ENCODE measurements at places on chromosomes 7 and 10.

DNA sequence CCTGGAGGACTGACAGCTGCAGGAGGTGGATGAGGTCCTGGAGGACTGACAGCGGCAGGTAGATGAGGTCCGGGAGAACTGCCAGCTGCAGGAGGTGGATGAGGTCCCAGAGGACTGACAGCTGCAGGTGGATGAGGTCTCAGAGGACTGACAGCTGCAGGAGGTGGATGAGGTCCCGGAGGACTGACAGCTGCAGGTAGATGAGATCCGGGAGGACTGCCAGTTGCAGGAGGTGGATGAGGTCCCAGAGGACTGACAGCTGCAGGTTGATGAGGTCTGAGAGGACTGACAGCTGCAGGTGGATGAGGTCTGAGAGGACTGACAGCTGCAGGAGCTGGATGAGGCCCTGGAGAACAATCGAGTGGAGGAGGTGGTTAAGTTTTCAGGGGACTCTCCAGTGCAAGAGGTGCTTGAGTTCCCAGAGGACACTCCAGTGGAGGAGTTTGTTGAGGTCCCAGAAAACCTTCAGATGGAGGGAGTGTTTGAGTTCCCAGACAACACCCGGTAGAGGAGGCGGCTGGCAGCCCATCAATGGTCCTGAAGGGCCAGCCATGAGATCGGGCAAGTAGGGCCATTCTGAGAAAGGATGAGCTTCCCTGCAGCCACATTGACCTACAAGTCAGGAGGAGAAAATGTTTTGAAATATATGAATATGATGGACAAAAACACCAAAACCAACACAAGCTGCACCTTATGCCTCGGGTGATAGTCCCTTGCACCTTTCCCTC is 4.7 kb upstream of the EIF5AL1 start:
- no peak for DNase-seq
- no peak overlapping the region for H3K4me3 ChIP-seq
- no peak overlapping the region for H3K27ac ChIP-seq
- no peaks in the 10 kb centered on the region for H3K36me3 ChIP-seq

DNA sequence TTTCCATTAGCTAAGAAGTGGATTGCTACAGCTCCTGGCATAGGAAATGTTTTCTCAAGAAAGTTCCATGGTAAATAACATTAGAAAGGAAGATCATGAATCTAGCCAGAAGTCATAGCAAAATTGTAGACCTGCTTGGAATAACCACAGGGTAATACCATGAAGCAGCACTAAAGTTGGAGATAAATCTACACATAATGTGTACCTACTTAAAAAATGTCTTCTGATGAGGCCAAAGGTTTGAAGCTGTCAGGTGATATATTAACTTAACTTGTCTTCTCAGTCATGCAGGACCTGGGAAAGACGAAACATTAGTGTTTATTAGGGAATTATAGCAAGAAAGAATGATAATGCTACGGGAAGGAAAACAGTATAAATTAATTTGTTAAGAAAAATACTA is 6.3 kb downstream of the CISD1 start:
- no peak overlapping the region for H3K27ac ChIP-seq
- peaks cover 14% of the 10 kb centered on the region for H3K36me3 ChIP-seq
- H3K4me1 ChIP-seq = peaks cover 17% of the 10 kb centered on the region
- DNase-seq = no peak
- H3K4me3 ChIP-seq = no peak overlapping the region
- H3K27me3 ChIP-seq = no peaks in the 10 kb centered on the region

DNA sequence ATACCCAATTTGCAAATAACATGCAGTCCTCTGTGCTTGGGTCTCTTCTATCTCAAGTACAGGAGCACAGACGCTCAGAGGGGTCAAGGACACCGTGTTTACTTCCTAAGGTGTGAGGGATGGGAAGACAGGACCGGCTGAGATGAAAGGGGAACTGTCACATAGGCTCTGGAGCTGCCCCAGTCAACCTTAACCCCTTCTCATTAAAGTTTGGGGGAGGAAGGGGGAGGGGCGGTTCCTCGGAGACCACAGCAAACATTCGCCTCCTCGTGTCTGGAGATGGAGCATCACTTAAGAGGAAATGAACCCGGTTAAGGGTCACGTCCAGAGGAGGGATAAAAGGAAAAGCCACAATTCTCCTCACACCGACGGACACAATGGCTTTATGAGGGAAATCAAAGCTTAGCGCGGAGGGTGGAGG is 1.1 kb downstream of the SH3PXD2A start:
- DNase-seq = no peak
- H3K4me3 ChIP-seq = peak overlapping the region; percentile 70
- peaks cover 17% of the 10 kb centered on the region for H3K4me1 ChIP-seq
- no peak overlapping the region for H3K27ac ChIP-seq
- peaks cover 3% of the 10 kb centered on the region for H3K36me3 ChIP-seq

DNA sequence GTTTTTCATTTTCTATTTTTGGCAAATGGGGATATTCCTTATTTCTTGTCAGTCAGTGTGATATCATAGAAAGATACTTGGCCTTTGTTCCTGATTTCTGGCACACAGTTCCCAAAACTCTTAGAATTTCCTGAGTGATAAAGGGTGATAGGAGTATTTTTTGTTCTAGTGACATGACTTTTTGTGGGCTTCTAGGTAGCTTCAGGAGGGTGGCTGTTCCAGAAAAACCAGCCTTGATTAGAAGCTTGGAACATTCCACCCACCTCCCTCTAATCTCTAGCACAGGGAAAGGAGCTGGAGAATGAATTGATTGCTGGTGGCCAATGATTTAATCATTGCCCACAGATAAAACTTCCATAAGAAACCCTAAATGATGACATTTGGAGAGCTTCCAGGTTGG is 17.2 kb upstream of the BPGM start:
- H3K27ac ChIP-seq = no peak overlapping the region
- no peak for DNase-seq
- peaks cover 10% of the 10 kb centered on the region for H3K27me3 ChIP-seq
- H3K4me1 ChIP-seq = no peaks in the 10 kb centered on the region
- H3K4me3 ChIP-seq = no peak overlapping the region

DNA sequence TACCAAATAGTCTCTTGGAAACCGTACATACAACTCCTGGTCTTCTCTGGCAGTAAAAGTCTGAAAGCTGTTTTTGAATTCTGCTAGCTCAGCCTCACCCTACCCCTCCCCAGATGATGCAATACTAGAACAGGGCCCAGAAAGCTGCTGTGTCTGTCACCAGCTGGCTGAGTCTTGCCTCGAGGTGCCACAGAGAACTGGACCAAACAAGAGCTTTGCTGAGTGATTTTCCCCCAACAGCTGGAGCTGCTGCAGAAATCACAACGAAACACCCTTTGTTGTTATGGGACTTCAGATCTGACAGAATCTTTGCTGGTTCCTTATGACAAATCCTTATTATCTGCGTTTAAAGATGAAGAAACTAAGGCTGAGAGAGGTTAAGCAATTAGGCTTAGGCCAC is 134.1 kb downstream of the SPAG6 start:
- peaks cover 65% of the 10 kb centered on the region for H3K27me3 ChIP-seq
- no peak overlapping the region for H3K4me3 ChIP-seq
- no peak overlapping the region for H3K27ac ChIP-seq
- H3K4me1 ChIP-seq = peaks cover 27% of the 10 kb centered on the region

GRCh38 chr10:92880233-92880861 is 32.0 kb downstream of the EXOC6 start:
- DNase-seq = no peak
- H3K27me3 ChIP-seq = no peaks in the 10 kb centered on the region
- no peak overlapping the region for H3K27ac ChIP-seq
- no peak overlapping the region for H3K4me3 ChIP-seq
- H3K4me1 ChIP-seq = peaks cover 14% of the 10 kb centered on the region

DNA sequence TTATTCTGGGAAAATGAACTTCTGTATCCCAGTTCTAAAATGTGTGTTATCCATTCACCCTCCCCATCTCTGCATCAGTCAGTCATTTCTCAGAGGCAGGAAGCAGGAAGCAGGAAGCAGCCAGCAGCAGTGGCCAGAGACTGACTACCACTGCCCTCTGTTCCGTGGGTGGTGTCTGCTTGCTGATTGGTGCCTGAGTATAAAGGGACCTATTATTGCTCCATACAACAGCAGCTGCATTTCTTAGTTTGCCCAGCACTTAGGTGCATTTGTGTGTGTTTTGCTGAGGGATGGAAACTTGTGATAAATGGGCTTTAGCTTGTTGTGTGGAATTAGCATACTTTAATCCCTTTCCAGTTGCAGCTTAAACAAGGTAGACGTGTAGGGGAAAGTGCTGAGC is 582.2 kb downstream of the SORCS1 start:
- H3K27ac ChIP-seq = no peak overlapping the region
- H3K36me3 ChIP-seq = no peaks in the 10 kb centered on the region
- no peaks in the 10 kb centered on the region for H3K27me3 ChIP-seq
- H3K4me1 ChIP-seq = no peaks in the 10 kb centered on the region

- peaks cover 51% of the 10 kb centered on the region for H3K4me1 ChIP-seq
- H3K27ac ChIP-seq = no peak overlapping the region
- DNase-seq = no peak
- no peak overlapping the region for H3K4me3 ChIP-seq
Observed at GRCh38 chr7:5702876-5703571, 78.4 kb downstream of the RNF216 start.

DNA sequence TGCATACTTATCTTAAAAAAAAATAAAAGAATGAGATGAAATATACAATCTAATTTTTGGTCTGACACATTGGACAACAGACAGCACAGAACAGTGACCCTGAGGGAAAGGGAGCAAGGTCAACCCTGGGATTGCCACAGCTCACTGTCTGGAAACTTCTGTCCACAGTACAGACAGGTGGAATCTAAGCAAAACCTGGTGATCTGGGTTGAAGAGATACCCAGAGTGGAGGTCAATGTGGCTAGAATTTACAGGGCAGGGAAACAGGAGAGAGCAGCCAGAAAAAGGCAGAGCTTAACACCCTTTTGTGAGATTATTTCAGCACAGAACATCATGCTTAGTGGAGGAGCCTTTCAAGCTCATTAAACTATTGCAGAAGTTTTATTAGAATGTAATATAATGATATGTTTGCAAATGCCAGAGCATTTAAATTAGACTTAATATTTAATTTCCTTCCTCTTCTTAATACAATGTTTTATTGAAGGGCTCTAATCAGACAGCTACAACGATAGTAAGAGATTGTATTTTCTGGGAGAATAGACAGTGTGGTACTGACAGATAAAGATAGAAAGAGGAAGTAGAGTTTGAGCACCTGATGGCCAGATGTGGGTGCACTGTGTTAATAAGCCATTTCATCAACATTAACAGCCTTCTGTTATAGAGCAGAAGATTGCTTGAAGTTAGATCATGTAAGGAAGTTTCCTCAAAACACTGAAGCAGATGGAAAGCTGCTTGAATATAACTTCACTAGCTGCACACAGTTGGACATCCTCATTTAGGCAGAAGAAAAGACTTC is 309.4 kb downstream of the HGF start:
- no peak for DNase-seq
- no peaks in the 10 kb centered on the region for H3K36me3 ChIP-seq
- no peaks in the 10 kb centered on the region for H3K4me1 ChIP-seq
- H3K4me3 ChIP-seq = no peak overlapping the region
- no peak overlapping the region for H3K27ac ChIP-seq

GRCh38 chr10:12631216-12631615 is 281.9 kb downstream of the CAMK1D start:
- H3K36me3 ChIP-seq = no peaks in the 10 kb centered on the region
- H3K27ac ChIP-seq = no peak overlapping the region
- H3K4me3 ChIP-seq = no peak overlapping the region
- DNase-seq = no peak

DNA sequence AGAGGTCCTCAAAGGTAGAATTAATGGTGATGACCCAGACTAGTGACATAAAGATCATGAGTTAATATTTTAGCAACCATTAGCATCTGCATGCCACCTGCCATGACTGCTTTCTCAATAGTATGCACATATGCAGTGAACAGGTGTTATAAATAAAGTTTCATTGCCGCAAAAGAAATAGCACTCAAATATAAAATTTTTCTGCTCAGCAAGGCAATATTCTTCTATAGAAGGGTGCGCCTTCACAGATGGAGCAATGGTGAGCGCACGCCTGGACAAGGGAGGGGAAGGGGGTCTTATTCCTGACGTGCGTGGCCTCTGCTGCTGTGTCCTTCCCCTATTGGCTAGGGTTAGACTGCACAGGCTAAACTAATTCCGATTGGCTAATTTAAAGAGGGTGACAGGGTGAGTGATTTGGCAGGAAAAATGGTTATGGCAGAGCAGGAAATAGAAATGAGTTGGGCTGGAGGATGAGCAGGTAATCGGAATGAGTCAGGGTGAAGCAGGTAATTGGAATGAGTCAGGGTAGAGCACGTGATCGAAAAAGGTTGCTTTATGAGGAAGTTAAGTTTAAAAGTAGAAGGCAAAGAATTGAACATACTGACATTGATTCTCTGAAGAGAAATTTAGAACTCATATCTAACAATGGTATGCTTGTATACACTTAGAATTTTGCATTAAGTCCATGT is 24.7 kb upstream of the TRIM24 start:
- H3K4me3 ChIP-seq = no peak overlapping the region
- peaks cover 8% of the 10 kb centered on the region for H3K27me3 ChIP-seq
- H3K27ac ChIP-seq = no peak overlapping the region
- peaks cover 2% of the 10 kb centered on the region for H3K36me3 ChIP-seq
- DNase-seq = no peak

- H3K4me1 ChIP-seq = peaks cover 7% of the 10 kb centered on the region
- H3K4me3 ChIP-seq = no peak overlapping the region
- no peak overlapping the region for H3K27ac ChIP-seq
- H3K36me3 ChIP-seq = no peaks in the 10 kb centered on the region
- H3K27me3 ChIP-seq = peaks cover under 1% of the 10 kb centered on the region
- DNase-seq = no peak
Observed at GRCh38 chr7:18352339-18353255, 143.0 kb upstream of the HDAC9 start.

GRCh38 chr10:69660296-69660695 is 30.2 kb downstream of the FAM241B start:
- H3K4me3 ChIP-seq = no peak overlapping the region
- peaks cover 51% of the 10 kb centered on the region for H3K27me3 ChIP-seq
- H3K36me3 ChIP-seq = no peaks in the 10 kb centered on the region
- no peak overlapping the region for H3K27ac ChIP-seq
- DNase-seq = no peak

- peaks cover 34% of the 10 kb centered on the region for H3K4me1 ChIP-seq
- no peak for DNase-seq
- H3K27me3 ChIP-seq = peaks cover 4% of the 10 kb centered on the region
- peaks cover 22% of the 10 kb centered on the region for H3K36me3 ChIP-seq
- H3K27ac ChIP-seq = peak overlapping the region; percentile 96
Observed at GRCh38 chr10:96585736-96586418, 935 bp downstream of the TM9SF3 start.

- peak; percentile 59 for DNase-seq
- H3K4me1 ChIP-seq = peaks cover 11% of the 10 kb centered on the region
- H3K27ac ChIP-seq = no peak overlapping the region
- H3K36me3 ChIP-seq = no peaks in the 10 kb centered on the region
- H3K27me3 ChIP-seq = peaks cover 9% of the 10 kb centered on the region
Observed at GRCh38 chr10:4656576-4657194, 169.3 kb upstream of the AKR1E2 start.

DNA sequence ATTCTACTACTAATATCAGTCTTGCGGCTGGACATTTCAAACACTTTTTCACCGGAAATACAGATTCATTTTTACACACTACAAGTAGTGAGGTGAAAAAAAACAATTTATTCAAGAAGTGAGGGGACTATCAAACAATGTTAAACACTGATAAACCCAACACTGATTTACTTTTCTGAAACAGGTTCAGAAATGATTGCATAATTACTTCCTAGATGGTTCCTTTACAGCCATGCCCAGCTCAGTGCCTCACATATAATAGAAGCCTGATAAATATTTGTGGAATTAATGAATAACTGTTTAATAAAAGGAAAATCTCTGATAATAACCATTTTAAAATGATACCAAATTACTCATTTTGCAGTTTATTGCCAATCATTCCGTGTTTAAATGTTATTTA is 34.6 kb downstream of the FRA10AC1 start:
- no peaks in the 10 kb centered on the region for H3K27me3 ChIP-seq
- no peak overlapping the region for H3K4me3 ChIP-seq
- peaks cover 17% of the 10 kb centered on the region for H3K36me3 ChIP-seq

All from activated naive CD4-positive, alpha-beta T cell treated with anti-CD3 and anti-CD28 coated beads, Interleukin-2, amount 10 ng/mL, durations not matched to agents 7 days and 5 days (primary cell).